ENCODE measurements at places on chromosomes 13 and 19. TPM values are rescaled to one million over a fixed set of nuclear protein-coding genes. Genes with fewer than 3 reads are reported as not detected.

- DNase-seq: no peak
Observed at GRCh38 chr13:90070362-90070761, 1277.1 kb upstream of the MIR17HG start.

DNA sequence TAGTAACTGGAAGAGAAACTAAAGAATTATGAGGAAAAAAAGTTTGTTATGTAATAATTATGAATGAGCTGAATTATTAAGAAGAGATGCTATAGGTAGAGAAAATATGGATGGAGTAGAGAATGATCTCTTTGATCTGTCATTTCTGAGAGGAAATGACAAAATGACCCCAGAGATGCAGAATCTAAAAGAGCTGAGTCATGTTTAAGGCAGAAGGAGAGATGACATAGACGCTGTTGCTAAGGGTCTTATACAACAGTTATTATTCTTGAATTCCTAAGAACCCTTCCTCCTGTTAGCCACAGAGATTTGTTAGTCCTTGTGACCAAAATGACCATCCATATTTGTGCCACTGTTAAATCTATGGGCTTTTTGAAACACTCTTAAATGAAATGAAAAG is 58.3 kb upstream of the FREM2 start:
- no peak for DNase-seq

DNA sequence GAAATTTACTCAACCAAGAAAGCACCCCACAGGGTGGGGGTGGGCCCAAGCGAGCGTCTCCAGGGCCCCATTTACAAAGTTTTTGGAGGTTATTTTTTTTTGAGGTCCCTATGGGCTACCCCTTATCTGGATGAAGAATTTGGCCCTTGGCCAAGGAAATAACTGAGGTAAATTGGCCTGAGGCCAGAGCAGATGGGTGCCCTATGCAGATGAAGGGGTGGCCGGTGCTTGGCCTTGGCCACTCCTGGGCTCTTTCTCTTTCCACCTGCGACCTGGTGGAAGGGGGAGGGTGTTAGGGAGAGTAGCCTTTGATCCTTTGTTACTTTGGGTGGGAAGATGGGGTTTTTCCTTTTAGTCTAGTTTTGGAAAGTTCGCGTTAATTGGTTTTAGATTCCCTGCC is 15.5 kb downstream of the ZNF701 start:
- no peak for DNase-seq

DNA sequence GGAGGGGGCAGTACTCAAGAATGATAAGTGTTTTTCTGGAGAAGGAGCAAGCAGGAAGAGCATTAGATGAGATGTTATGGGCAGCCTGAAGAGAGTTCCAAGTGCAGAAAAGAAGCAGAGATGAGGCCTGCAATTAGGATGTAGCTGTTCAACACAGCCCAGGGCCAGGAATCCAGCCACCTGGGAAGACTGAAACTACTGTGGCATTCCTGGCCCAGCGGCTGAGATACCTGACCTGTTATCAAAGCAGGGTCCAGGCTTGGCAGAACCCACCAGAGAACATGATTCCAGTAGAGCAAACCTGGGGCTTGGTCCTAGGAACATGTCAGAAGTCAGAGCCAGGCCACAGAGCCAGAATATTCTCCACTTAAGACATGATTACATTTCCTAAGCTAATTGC is 73.3 kb upstream of the LRCH1 start:
- DNase-seq: no peak

PCDH8 gene
- not detected for total RNA-seq

Measured in G401 (cell line).